ENCODE measurements at places on chromosomes 16 and 17.

DNA sequence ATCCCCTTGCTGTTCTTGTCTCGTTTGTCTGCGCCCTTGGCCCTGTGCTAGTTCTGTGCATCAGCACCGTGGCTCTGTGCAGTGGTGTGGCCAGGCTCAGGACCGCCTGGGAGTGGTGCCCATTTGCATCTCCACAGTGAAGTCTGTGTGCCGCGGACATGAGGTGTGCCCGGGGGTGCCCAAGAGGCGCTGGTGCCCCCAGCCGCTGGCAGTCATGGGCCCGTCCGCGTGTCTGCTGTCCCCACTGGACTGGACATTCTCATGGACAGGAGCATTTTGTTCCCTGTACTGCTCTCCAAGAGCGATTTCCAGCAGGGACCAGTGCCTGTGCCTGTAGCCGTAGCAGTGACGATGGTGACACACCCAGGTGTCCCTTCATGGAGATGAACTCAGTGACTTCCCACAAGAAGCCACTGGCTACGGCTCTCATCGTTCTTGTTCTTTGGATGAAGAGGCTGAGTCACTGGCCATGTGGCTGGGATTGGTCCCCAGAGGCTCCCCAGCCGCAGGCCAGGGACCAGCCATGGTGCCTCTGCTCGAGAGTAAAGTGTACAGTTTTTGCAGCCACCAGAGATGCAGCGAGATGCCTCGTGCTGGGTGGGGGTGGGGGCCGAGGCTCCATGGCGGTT, 13.0 kb upstream of the MC1R start:
- DNase-seq: no peak

DNA sequence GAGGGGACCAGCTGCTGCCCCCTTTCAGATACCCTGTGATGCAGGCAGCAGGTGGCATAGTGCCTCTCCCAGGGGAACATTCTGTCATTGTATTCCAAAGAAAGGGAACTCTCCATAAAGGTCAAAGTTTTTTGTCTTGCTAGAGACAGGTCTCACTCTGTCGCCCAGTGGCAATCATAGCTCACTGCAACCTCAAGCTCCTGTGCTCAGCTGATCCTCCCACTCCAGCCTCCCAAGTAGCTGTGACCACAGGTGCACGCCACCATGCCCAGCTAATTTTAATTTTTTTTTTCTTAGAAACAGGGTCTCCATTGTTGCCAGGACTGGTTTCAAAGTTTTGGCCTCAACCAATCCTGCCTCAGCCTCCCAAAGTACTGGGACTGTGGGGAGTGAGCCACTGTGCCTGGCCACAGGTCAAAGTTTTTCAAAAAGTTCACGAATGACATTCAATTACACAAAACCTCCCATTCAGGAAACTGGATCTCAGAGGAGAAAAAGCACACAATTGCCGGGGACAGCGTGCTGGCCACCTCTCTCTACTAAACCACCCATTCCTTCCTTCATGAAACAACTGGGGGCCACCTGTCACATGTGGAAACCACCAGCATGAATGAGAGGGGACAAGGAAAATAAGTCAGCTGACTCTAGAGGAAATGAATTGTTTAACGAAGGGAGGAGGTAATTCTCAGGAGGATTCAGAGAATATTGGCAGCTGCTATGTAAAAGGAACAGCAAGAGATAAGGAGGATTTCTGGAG, 80.0 kb downstream of the MARCHF10 start:
- no peak for DNase-seq

GRCh38 chr17:57521606-57522005, 223.5 kb downstream of the CCDC182 start:
- no peak for DNase-seq

DNA sequence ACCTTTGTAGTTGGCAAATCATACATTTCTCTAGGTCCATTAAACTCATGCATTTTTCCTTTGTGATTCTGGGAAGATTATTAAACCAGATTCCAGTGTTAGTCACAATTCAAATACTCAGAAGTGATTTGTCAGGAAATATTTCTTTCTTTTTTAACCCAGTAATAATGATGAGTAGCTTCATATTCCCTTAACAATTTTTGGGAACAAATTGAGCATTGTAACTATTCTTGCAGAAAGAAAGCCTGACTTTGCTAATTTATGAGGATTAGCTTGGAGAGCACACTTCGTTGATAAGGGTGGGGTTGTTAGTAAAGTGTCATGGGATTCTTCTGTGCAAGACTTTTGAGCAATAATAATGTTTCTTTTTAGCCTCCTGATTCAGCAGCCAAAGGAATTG, 18.7 kb upstream of the KRT24 start:
- DNase-seq: no peak

DNA sequence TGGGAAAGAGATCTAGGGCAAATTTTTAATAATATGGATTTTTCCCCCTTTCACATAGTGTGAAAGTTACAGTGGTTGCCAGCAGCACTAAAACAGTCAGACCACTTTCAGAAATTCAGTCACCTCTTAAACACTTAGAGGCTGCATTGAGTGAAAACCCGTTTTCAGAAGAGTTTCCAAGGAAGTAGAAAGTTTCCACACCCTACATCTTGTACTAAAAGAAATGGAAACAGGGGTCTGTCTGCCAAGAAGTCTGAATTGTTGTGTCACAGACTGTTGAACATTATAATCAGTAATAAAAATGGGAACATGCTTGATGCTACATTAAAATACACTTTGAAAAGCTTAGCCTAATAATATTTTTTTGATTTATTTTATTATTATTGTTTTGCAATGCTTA, 278.9 kb upstream of the KCNJ16 start:
- DNase-seq: no peak

- DNase-seq: no peak
These were observed 104.2 kb downstream of the CDK5R1 start for GRCh38 chr17:32590974-32591373.

DNA sequence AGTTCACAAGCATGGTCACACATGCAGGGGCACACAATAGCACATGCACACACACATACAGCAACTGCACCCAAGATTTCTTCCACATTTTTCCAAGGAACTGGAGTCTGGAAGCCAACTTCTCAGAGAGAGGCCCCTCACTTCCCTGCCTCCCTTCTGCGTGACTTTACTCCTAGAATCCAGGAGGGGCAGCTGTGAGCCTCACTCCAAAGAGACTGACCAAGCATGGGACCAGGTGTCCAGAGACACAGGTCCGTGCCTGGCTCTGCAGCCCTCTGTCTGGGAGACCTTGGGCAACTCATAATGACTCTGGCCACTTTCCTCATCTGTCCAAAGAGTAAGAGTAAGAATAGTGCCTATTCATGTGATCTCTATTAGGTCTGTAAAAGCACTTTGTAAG, 104.7 kb upstream of the TMEM132E start:
- no peak for DNase-seq

DNA sequence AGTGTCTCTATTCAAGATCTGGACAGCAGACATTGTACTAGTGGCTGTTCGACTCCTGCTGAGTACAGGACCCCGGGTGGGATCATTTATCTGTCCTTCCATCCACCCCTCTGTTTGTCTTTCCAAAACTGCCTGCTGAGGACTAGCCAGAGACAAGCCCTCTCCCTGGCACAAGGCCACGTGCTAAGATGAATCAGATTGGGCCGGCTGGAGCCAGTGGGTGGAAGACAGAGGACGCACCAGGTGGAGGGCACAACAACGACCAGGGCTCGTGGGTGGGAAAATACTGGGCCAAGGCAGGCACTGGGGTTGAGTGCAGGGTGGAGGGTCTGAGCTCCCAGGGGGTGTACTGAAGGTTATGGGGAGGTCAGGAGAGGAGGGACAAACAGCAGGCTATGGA, 1.4 kb upstream of the CA7 start:
- no peak for DNase-seq

GRCh38 chr16:81758376-81758775, 20.7 kb upstream of the PLCG2 start:
- no peak for DNase-seq

DNA sequence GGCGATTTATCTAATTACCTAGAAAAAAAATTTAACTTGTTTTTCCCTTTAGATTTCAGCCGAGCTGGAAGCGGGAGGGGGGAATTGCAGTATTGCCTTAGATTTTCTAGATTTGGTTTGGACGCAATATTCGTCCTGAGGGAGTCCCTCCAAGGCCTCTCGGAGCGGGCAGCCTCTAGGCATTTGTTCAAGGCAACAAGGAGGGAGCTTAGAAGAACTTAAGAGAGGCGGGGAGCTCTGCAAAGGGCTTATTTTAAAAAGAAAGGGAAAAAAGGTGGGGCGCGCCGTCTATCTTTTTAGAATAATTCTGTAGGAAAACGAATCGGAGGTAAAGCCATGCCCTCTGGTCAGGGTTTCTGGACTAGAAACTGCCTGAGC, 407 bp upstream of the TMEM94 start:
- DNase-seq: no peak

- no peak for DNase-seq
These were observed 395.1 kb downstream of the SEC14L1 start for GRCh38 chr17:77535892-77536291.

GRCh38 chr17:16938496-16939207, 33.3 kb downstream of the TNFRSF13B start:
- DNase-seq: no peak

GRCh38 chr16:11677451-11677951, 9.2 kb downstream of the SNN start:
- DNase-seq: no peak

- peak; percentile 87 for DNase-seq
These were observed at the start of gene DDX52 for GRCh38 chr17:37643118-37643766. TSS of gene DDX52 (minus strand) at chr17:37643446. CDS start at chr17:37643420, 26 bp downstream.

DNA sequence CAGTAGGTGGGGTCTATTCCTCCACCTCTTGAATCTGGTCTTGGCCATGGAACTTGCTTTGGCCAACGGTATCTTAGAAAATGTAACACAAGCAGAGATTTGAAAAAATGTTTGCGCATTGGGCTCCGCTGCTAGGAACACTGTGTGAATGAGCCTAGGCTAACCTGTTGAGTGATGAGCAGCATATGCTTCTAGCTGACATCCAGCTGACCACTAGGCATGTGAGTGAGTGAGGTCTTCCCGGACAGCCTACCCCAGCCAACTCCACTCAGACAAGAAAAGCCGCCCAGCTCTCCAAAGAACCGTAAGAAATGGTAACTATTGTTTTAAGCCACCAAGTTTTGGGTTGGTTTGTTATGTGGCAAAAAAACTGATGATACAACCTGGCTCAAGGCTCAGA, 31.4 kb upstream of the BCO1 start:
- DNase-seq: no peak

DNA sequence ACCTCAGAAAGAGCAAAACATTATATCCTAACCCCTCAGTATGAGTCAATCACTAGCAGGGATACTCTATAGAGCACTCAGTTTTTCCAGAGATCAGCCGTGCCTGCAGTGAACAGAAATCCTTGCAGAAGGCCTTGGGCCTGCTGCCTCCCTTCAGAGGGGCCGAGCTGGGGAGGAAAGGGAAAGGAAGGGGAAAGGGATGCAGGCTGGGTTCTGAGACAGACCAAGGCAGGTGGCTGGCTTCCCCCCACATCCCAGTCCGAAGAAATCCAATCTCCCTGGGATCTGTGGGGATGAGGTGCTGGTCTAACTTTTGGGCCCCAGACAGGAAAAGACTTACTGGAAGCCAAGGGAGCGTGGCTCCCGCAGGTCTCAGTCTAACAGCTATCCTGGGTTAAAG, 25.3 kb downstream of the SRL start:
- DNase-seq: no peak

GRCh38 chr17:57744195-57745170, 616 bp downstream of the CCDC182 start:
- no peak for DNase-seq

DNA sequence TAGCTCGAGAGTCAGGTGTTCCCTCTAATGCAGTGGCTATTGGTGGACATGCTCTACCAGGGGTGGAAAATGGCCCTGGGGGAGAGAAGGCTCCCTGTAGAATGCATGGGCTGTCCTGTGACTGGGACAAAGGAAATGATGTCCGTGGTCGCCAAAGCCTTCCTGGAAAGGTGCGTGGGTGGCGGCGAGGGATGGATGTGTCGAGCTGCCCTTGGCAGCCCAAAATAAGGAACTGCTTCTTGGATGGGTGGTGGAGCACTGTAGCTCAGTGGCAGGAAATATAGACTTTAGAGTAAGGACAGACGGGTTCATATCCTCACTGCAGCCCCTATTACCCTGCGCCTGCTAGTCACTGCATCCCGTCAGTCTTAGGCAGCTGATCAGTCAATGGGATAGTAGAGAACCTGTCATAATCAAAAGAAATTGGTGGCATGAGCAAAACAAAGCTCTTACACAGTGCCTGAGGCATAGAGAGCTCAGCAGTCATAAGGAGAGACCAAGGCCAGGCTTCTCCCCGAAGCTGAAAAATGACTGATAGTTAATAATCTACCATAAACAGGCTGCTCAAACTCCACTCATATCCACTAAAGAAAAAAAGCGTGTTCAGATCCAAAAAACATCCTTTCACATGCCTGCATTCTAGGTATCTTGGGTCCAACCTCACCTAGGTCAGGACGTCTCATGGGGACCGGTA, 123.5 kb upstream of the PLCG2 start:
- no peak for DNase-seq

DNA sequence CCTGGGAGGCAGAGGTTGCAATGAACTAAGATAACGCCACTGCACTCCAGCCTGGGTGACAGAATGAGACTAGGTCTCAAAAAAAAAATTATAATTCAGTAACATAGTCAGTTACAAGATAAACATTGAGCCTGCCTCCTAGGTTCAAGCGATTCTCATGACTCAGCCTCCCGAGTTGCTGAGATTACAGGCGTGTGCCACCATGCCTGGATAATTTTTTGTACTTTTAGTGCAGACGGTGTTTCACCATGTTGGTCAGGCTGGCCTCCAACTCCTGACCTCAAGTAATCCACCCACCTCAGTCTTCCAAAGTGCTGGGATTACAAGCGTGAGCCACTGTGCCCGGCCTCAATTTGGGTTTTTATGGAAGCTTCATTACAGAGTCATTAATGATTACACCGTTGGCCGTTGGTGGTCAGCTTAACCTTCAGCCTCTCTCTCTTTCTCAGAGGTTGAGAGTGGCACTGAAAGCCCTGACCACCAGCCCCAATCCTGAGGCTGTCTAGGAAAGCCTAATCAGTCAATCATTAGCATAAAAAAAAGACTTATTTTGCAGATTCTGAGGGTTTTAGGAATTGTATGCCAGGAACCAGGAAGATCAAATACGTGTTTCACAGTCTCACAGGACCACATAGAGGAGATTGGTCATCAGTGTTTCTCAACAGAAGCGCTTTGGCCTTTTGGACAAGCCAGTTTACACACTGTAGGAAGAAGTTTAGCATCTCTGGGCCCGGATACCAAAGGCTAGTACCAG, 1.3 kb upstream of the LRRC37A3 start:
- no peak for DNase-seq

- DNase-seq: no peak
These were observed 234.1 kb downstream of the FOXL1 start for GRCh38 chr16:86812363-86812970.

GRCh38 chr16:60304066-60304465, 1570.0 kb upstream of the GOT2 start:
- no peak for DNase-seq

DNA sequence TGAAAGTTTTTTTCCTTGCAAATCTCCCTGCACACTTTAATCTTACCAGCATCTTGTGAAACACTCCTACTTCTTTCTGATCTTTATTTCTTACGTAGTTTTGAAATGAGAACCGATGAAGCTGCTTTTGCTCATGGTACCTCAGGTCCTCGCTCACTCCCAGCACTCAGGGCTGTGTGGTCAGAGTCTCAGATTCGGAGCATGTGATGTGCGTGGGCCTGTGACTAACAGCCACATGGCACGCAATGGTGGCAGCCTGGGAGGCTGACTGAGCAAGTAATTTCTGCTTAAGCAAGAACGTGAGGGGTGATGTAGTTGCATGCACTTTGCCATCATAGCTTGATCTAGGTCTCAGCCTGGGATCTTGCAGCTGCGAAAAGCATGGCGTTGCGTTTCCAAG, 624.3 kb downstream of the MAF start:
- no peak for DNase-seq

GRCh38 chr17:8868529-8868951, 1.1 kb upstream of the PIK3R6 start:
- no peak for DNase-seq

- DNase-seq: peak; percentile 44
These were observed 1.7 kb downstream of the KANSL1 start for GRCh38 chr17:46191322-46192188.
